ENCODE measurements at places on chromosomes 7 and 10. TPM values are rescaled to one million over a fixed set of nuclear protein-coding genes. Genes with fewer than 3 reads are reported as not detected.

The TLX1 gene
- 0.52 TPM for total RNA-seq

- DNase-seq, result no peak
- H3K4me1 ChIP-seq, result no peaks in the 10 kb centered on the region
- no peak overlapping the region for H3K4me3 ChIP-seq
- no peak overlapping the region for H3K27ac ChIP-seq
- no peaks in the 10 kb centered on the region for H3K27me3 ChIP-seq
These were observed 3.0 kb upstream of the PON1 start for GRCh38 chr7:95327356-95327755.

The ABLIM1 gene
- total RNA-seq, result 131 TPM

The AMPH gene
- 0.49 TPM for total RNA-seq

GRCh38 chr7:158161194-158161593 lies 426.4 kb downstream of the PTPRN2 start:
- no peaks in the 10 kb centered on the region for H3K27me3 ChIP-seq
- no peak overlapping the region for H3K27ac ChIP-seq
- no peaks in the 10 kb centered on the region for H3K4me1 ChIP-seq
- H3K4me3 ChIP-seq, result no peak overlapping the region
- DNase-seq, result no peak

The ABCB8 gene
- total RNA-seq, result 26.7 TPM
